Muscle of back (tissue), 13 donors: ENCODE measurements at places on chromosomes 4 and X.
A peak's percentile ranks its signal among the peaks of the same experiment; 100 is the strongest.

DNA sequence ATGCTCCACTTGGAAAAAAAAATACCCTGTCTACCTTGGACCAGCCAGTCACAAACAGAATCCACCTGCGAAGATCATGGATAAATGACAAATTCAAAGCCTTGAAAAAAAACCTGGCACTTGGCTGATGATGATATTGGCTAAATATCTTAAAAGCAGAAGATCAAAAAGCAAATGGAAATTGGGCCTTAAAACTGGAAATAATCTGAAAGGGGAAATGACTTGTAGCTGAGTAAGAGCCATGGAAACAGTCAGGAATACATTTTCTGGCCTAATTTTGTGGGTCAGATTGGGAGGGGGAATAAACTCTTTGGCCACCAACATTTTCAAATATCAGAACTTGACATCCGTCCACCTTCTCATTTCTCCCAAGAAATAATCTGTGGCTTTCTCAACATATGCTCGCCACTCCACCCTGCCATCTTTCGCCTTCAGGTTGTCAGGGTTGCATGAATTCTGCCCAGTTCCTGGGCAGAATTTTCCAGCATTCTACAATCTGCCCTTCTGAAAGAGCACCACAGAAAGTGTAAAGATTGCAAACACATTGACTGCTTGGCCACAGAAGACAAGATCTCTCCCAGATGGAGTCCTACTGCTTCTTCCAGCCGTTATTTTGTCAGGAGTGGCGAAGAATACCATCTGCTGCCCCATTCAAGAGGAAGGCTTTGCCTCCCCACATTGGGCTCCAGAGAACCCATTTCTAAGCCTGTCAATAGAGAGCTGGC is 1.7 kb upstream of the NDP start:
- no peak for DNase-seq

DNA sequence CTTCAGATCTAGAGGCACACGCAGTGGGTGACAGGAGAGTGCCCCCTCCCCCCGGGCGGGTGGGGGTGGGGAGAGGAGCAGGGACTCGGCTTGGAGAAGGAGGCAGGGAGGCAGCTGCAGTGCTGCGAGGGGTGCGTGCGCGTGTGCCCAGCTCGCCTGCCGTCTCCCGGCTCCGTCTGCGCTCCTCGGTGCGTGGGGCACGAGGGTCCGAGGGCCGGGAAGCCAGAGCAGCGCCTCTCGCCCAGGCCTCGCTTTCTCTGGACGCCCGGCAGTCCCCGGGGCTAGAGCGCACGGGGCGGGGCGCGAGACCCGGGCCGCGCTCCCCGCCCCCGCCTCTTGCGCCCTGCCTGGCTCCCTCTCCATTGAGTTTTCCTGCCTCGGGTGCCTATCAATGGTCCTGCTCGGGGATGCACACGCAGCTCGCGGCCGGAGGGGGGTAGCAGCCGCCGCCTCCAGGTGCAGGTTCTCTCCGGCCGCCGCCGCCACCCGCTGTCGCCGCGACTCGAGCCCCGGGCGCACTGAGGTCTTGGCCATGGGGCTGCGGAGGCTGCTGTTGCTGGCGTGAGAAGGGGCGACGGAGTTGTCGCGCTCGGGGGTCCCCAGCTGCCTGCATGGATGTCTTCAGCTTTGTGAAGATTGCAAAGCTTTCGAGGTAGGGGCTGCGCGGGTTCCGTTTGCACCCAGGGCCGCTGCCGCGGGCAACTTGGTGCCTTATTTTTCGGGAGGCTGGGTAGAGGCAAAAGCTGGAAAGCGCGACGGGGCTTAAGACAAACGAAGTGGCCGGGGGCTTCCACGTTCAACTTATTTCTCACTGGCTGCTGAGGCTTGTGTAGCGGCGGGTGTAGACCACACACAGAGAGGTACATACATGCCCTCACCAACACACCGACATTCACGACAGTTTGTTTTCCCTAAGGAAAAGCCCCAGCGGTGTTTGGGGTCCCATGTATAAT is at the start of gene FRMPD4:
Gene FRMPD4, plus strand, starts transcription at position 113 of the 953 bp plus-strand sequence. Its CDS starts 499 bp downstream, at position 612.
- no peak for DNase-seq

- DNase-seq = peak; percentile 45
These were observed 165.0 kb downstream of the AMELX start for GRCh38 chrX:11458170-11458569.

- no peak for DNase-seq
These were observed 1683.1 kb upstream of the ADGRL3 start for GRCh38 chr4:59517007-59517406.

DNA sequence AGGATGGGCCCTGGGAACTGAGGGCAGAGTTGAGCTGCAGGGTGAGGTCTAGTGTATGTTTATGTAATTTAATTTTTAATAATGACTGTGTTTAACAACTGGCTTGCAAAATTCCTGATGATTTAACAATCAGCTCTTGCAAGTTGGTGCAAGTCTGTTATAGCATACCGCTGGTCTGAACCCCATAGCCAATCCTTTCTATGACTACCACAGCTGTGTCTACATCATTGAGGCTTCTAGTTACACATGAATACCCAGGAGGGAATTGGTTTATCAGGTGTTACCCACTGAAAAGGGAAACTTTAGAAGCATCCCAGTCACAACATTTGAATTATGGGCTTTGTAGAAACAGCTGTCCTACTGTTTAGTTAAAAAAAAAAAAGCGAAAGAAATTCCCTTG is 38.3 kb downstream of the SUPT20HL1 start:
- DNase-seq = no peak

- no peak for DNase-seq
These were observed 178.2 kb downstream of the HS3ST1 start for GRCh38 chr4:11250510-11250909.
